ENCODE measurements at places on chromosomes 6 and 20. TPM values are rescaled to one million over a fixed set of nuclear protein-coding genes. Genes with fewer than 3 reads are reported as not detected.

The RSPO3 gene
- 0.54 TPM for polyA plus RNA-seq

The ROMO1 gene
- 755 TPM for polyA plus RNA-seq

The IRF4 gene
- polyA plus RNA-seq = 1.4 TPM

The SIRPB2 gene
- polyA plus RNA-seq = 0.84 TPM

The TMEM151B gene
- 3.1 TPM for polyA plus RNA-seq

The UNC5CL gene
- polyA plus RNA-seq = 57.7 TPM

The PRSS16 gene
- polyA plus RNA-seq = 18.4 TPM

The LTA gene
- 0.24 TPM for polyA plus RNA-seq

The PGBD1 gene
- polyA plus RNA-seq = 1.1 TPM

The KCNK5 gene
- 39.6 TPM for polyA plus RNA-seq

The CNKSR3 gene
- 10.6 TPM for polyA plus RNA-seq

The HCRTR2 gene
- polyA plus RNA-seq = not detected

The DEFB132 gene
- polyA plus RNA-seq = 0.03 TPM

The RWDD1 gene
- polyA plus RNA-seq = 37.3 TPM

The ADTRP gene
- 64.9 TPM for polyA plus RNA-seq

The ASIP gene
- polyA plus RNA-seq = not detected

The SYNGAP1 gene
- 9.6 TPM for polyA plus RNA-seq

The TP53TG5 gene
- polyA plus RNA-seq = not detected

The UBE2C gene
- 99.6 TPM for polyA plus RNA-seq

The WFDC5 gene
- polyA plus RNA-seq = 0.12 TPM

The ZBP1 gene
- polyA plus RNA-seq = 2.7 TPM

Data from small intestine (tissue), 16 donors.